ENCODE measurements at places on chromosomes 2 and 18.

DNA sequence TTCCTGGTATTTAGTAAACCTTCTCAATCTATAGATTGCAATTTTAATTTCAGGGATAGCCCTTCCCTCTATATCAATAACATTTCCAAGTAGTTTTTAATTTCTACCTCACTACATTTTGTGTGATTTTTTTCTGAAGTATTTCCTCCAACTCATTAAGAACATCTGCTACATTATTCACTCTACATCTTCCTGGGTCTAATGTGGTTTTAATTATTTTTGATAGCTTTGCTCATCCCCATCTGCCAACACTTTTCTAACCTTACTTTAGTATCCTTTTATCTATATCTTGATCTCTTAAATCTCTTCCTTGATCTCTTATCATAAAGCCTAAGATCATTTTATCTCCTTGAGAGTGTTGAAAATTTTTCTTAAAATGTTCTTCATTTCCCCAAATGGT is 278.3 kb upstream of the CYP26B1 start:
- DNase-seq, result no peak

DNA sequence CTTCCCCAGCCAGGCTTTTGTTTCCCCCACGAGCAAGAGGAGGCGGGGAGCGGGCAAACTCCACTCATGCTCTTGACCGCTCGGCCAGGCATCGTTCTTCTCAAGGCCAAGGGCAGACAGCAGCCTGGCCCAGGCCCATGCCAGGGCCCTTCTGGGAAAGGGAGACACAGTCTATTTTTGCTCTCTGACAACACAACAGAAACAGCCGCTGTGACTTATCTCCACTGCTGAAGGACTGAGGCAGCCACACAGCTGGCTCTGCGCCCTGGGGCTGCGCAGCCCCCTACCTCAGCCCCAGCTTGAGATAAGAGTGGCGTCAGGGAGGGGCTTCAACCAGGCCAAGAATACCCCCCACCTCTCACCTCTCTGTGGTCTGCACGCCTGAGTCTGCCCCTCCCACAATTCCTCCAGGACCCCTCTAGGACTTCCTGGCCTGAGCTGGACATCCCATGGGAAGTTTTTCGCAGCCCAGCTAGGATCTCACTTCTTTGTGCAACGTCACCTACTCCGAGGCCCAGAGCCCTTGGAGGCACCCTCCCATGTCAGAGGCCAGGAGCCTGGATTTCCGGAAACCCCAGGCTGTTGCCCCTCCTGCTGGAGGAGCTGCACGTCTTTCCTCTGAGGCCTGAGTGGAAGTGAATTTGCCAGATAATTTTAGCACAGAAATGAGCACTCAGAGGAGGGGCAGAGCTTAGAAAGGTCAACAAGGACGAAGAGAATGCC is 118.9 kb upstream of the OTOS start:
- DNase-seq, result no peak

DNA sequence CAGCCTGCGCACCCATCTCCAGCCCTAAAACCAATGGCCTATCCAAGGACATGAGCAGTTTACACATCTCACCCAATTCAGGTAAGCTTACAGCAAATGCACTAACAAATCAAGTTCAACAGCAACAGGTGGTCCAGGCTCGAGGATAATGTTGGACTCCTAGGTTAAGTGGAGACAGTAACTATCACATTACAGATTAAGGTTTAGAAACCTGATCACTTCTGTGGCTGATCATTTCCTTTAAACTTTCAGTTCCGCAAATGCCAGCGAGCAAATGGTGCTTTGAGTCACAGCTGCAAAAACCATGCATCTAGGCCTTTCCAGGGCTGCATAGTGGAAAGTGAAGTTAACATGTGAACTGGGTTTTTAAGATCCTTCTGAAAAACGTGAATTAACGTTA is 259.4 kb downstream of the GBX2 start:
- DNase-seq, result no peak

- DNase-seq, result no peak
Observed at GRCh38 chr2:40282428-40282827, 169.5 kb downstream of the SLC8A1 start.

GRCh38 chr2:205902041-205902899 is 183.7 kb downstream of the INO80D start:
- no peak for DNase-seq

- no peak for DNase-seq
Observed at GRCh38 chr2:106124905-106125549, 69.1 kb downstream of the UXS1 start.

- peak; percentile 30 for DNase-seq
Observed at GRCh38 chr2:238970553-238971081, 122.7 kb downstream of the TWIST2 start.

DNA sequence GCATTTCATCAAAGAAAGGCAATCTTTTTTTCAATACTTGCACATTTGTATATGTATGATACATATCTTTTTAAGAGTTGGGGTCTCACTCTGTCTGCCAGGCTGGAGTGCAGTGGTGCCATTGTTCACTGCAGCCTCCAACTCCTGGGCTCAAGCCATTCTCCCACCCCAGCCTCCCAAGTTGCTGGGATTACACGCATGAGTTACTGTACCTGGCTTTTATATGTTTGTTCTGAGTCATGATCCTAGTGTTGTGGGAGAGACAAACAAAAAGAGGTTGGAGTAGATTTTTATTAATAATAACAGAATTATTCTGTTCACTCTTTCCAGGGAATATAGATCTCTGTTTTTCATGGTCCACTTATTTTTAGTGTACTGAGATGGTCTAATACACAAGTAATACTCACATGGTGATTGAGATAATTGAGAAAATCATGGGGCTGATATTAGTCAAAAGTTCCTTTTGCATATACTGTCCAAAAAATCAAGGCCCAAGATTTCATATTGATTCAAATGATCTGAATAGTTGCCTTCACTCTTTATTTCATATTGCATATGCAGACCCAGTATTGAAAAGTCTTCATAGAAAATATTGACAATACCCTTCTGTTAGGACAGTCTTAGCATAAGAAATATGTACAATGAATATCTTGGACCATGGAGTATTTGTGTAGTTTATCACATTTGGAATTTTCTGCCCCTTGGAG is 138.3 kb downstream of the FMNL2 start:
- no peak for DNase-seq

GRCh38 chr2:16210841-16211240 is 270.5 kb downstream of the MYCN start:
- no peak for DNase-seq

DNA sequence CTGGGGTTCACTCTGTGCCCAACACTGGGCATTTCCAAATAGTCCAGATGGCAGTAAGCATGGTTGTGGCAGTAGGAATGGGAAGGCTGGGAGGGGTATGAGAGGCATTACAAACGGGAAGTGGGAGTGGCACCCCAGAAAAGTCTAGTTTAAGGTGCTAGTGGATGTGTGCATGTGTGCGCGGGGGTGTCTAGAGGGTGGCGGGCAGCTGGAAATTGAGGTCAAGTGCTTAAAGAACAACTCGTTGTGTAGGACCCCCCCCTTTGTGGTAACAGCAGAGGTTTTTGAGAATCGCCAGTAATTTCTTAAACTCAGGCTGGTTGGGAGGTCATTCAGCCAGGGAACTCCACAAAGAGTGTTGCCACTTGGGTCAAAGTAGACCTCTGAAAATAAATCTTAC is 69.9 kb downstream of the RHBDD1 start:
- DNase-seq, result no peak

DNA sequence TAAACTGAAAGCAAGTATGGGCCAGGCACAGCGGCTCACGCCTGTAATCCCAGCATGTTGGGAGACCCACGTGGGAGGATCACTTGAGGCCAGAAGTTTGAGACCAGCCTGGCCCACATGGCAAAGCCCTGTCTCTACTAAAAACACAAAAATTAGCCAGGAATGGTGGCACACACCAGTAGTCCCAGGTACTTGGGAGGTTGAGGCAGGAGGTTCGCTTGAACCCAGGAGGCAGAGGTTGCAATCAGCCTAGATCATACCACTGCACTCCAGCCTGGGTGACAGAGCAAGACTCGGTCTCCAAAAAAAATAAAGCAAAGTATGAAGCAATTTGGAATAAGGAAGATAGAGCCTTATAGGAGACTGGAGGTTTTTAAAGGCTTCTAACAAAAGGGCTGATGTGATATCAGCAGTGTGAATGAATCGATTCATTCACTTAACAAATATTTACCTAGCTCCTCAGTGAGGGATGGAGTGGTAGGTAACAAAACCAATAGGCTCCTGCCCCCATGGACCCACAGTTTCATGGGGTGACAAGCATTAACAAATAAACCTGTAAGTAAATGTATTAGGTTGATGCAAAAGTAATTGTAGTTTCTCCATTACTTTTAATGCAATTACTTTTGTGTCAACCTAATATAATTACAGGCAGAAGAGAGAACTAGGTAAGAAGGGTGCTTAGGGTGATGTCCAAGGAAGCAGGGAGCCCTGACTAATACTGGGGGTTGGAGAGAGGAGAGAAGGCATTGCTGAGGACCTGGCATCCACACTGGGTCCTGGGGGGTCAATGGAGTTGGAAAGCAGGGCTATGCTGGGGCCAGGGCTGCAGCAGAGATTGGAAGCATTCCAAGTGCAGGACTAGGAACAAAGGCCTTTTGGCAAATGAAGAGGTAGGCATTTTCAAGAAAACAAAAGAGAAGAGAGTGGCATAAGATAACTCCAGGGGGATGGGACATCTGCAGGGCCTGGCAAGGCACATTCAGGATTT is 195.4 kb upstream of the ARL4C start:
- DNase-seq, result no peak

DNA sequence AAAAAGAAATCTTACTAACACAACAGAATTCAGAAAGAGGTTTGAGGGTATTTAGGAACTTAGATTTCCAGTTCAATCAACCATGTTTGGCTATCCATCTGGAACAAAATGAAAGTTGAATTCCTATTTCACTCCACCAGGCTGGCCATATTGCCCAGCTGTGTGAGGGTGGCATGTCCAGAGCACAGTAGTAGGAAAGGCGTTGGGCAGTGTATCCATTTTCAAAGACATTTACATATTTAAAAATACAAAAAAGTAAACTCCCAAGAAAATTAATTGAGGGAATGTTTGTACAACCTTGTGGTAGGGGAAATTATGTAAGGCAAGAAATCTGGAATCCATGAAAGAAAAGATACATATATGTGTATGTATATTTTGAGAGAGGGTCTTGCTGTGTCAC is 21.5 kb upstream of the MSH2 start:
- no peak for DNase-seq

DNA sequence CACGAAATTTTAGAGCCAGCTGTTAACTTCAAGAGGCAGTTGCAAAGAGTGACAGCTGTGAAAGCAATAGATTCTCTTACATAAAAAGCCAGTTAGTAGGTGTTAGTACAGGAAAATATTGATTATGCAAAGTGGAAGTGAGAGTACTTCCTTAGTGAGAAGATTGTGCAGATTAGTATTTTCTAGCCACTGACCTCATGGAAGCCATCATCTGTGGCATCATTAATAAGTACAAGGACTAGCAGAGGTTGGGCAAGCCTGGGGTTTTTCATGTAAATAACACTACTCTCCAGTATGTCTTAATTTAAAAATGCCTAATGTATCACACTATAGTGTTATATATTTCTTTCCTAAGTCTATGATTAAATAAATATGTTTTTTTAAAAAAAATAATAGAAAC is 166.2 kb upstream of the DTNA start:
- DNase-seq, result no peak

DNA sequence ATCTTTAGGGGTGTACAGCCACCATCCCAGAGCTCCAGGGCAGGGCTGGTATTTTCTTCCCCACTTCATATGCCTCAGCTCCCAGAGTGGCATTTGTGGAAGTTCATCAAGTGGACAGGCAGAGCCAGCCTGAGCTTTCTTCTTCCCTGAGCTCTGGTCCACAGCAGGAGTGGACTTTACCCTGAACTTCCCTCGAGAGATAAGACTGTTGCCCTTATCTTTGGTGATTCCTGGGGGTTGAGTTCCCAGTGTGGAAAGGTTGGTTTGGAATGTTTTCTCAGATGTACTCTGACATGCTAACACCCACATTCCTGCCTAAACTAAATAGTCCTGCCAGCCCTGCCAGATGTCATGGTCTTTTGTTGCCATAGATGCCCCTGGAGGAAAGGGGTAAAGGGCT is 62.0 kb upstream of the LGALSL start:
- DNase-seq, result no peak

DNA sequence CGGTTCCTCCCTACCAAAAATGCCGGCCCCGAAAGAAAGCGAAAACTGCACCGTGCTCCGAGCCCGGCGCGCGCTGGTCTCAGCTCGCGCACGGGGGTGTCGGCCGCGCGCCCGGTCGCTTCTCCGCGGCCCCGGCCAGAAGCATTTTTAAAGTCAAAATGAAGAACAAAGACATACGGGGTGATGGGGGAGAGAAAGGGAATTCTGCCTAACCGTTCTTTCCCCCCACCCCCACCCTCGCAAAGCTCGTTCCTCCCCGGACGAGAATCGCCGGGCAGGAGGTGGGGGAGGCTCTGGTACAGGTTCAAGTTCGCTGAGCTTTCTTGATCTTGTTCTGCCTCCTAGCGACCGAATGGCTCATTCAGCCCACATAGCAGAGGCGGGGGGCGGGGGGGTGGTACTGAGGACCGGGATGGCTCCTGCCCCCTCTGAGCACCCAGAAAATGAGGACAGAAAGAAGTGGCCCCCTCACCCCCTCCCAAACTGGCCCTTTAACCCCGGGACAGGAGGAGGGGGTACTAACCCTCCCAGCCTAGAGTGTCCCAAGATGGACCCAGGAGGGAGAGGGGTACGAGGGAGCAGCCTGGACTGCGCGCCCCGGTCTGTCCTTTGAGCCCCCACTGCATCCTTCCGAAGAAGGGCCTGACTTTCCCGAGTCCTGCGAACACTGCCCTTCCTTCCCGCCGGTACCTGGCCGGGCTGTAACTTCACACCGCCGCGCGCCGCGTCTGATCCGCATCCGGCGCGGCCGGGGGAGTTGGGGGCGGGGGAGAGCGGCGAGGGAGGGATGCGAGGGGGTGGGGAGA is 3.1 kb downstream of the BCL11A start:
- DNase-seq, result peak; percentile 33

DNA sequence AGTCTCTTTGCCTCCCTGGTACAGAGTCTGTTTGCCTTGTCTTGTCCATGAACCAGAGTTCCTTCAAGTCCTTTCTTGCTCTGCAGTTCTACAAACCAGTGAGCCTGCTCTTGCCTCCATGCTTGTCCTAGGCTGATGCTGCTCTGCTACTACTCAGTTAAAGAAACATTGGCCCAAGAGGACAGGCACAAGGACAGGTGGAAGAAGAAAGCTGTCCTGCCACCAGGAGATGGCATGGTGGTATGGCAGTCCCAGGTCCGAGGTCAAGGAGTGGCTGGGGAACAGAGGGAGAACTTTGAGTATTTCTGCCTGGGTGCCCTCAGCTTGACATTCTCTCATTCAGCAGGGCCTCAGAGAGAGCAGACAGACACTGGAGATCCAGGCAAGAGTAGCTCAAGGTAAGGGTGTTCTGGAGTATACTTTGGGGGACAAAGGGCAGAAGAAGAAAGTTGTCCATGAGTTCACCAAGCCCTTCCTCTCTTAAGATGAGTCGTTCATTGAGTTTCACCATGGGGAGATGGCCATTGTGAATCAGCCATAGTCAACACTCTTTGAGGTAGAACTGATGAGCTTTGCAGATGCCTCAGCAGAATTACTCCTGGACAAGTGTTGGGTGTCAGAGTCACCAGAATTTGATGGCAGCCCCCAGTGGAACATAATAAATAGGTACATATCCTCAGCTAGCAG is 20.4 kb downstream of the TTC32 start:
- DNase-seq, result no peak

All from CD4-positive, alpha-beta T cell treated with Interleukin-4 for 4 hours (primary cell).